ENCODE measurements at places on chromosomes 3 and 15.

DNA sequence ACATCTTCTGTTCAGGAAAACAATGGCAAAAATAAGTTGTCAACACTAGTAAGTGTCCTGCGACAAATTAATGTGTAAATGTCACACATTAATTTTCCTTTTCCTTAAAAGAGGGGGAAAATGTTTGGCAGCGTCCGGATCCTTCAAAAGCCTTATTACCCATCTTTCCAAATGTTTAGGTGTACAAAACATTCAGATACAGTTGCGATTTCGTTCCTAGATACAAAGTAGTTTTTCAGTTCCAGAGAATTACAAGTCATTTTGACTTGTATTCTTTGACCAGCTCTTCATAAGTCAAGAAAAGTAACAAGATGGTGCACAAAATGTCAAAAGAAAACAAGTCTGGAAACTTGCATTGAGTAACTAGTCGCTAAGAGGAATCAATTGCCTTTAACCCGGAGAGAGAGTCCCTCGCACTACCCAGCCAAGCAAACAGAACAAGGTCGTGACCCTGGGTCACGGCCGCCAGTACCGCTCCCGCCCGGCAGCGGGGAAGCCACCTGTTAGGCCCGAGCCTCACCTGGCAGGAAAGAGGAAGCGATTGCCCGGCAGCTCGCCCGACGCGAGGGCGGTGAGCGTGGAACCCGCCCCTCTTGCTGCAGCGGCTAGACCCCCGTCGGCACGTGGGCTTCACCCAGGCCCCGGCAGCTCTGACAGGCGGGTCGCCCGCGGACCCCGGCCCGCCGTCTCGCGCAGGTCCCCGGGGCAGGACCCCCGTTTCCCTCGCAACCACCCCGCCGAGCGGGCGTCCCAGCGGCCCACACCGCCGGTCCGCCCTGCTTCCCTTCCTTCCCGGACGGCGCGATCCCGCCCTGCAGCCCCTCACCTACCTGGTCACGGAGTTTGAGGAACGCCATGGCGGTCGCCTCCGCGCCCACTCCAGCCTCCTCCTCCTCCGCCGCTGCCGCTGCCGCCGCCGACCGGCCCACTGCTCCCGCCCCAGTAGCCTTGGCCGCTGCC is 61.0 kb upstream of the ANKRD28 start:
- no peak for DNase-seq

GRCh38 chr15:23690450-23690852 is 3.3 kb upstream of the NDN start:
- peak; percentile 6 for DNase-seq

- DNase-seq: no peak
Measured at GRCh38 chr3:149848238-149848637, 35.2 kb downstream of the RNF13 start.

- no peak for DNase-seq
Measured at GRCh38 chr3:67516496-67516895, 137.9 kb downstream of the SUCLG2 start.

DNA sequence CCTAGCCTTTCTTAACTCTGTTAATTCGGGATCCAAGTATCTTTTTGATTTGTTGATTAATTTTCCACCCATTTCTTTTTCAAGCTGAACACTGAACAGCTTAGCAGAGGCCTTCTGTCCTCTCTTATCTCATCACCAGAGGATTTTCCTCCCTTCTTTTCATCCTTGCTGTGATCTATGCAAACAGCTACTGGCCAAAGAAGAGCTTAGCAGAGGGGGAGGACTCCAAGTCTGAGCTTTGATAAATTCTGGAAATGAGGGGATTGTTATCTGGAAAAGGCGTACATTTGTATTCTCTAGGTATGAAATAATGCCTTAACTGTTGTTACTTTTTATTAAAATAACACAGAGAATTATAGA is 13.4 kb downstream of the DZIP3 start:
- no peak for DNase-seq

GRCh38 chr3:160746976-160747375 is 9.1 kb upstream of the PPM1L start:
- no peak for DNase-seq

DNA sequence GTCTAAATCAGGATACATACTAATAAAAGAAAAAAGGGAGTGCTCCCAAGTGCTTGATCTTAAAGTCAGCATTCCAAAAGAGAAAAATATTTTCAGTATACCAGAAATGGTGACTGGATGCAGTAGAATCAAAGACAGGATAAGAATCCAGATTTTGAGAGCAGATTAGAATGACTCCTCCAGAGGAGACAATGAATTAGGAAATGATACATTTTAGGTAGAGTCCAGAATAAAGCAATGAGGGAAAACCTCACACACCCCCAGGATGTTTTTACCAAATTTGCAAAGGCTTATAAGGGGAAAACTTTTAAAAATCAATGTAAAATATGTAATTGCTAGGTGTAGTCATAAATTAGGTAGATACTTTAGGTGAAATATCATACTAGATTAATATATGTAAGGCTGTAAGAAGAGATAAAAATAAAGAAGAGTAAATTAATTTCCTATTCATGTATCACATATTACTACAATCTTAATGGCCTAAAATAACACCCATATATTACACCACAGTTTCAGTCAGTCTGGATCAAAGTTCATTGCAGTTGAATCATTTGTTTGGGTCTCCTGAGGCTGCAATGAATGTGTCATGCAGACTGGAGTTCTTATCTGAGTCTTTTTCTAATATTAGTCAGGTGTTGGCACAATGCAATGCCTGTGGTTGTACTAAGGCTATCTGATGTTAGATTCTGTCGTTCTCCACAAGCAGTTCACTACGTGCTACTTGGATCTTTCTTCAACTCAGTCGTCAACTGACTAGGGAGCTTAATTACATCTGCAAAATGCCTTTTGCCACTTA is 547.8 kb upstream of the EPHA6 start:
- peak; percentile 4 for DNase-seq

- DNase-seq: no peak
Measured at GRCh38 chr3:169493521-169494141, 169.9 kb downstream of the MECOM start.

GRCh38 chr3:46962990-46963389 is 13.6 kb downstream of the CCDC12 start:
- DNase-seq: no peak

GRCh38 chr15:74109713-74110112 is 20.7 kb upstream of the ISLR2 start:
- no peak for DNase-seq

- no peak for DNase-seq
Measured at GRCh38 chr15:92595506-92596381, 59.8 kb downstream of the FAM174B start.

GRCh38 chr15:77874063-77874462 is 203.4 kb downstream of the TBC1D2B start:
- DNase-seq: no peak

GRCh38 chr3:4739289-4740236 is 239.7 kb upstream of the BHLHE40 start:
- DNase-seq: no peak

GRCh38 chr3:126194713-126195305 is 14.4 kb upstream of the ALDH1L1 start:
- no peak for DNase-seq

GRCh38 chr3:99402755-99403154 is 235.6 kb upstream of the COL8A1 start:
- no peak for DNase-seq

- no peak for DNase-seq
Measured at GRCh38 chr15:97874139-97874538, 86.4 kb upstream of the ARRDC4 start.

- no peak for DNase-seq
Measured at GRCh38 chr3:33758864-33759263, 39.6 kb upstream of the PDCD6IP start.

DNA sequence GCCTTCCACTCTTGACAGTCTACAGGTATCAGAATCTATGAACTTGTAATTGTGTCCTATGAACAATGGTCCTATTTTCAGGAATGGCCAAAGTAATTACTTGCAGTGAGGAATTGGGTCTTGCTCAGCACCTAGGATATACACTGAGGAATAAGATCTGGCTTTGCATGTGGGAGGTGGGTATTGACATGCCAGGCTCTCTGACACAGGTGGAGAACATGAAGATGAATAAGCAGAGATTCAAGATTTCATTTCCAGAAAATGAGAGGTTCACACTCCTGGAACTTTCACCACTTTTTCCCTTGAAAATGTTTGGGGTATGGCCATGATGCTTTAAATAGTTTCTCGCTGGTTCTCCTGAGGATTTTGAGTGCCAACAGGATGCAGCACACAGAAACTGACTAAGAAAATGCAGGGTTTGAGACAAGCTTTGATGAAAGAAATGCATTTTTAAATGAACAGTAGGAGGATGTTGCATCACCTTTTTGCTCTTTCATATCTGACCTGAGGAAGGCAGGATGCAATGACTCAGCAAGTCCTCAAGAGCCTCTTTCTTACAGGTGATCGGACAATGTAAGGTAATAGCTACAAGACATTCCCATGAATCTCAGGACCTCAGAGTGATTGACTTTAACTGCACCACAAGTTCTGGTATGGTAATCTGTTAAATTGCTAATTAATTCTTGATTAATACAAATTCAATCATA is 3.7 kb downstream of the HRG start:
- DNase-seq: no peak

- no peak for DNase-seq
Measured at GRCh38 chr15:100457201-100457600, 71.5 kb downstream of the CERS3 start.

- no peak for DNase-seq
Measured at GRCh38 chr15:88725305-88726210, 77.7 kb upstream of the ACAN start.

GRCh38 chr3:190499122-190499521 is 14.8 kb upstream of the IL1RAP start:
- DNase-seq: no peak

- no peak for DNase-seq
Measured at GRCh38 chr3:145055375-145056076, 1083.9 kb downstream of the DIPK2A start.

GRCh38 chr3:148903941-148904340 is 38.8 kb downstream of the CPA3 start:
- DNase-seq: peak; percentile 45

DNA sequence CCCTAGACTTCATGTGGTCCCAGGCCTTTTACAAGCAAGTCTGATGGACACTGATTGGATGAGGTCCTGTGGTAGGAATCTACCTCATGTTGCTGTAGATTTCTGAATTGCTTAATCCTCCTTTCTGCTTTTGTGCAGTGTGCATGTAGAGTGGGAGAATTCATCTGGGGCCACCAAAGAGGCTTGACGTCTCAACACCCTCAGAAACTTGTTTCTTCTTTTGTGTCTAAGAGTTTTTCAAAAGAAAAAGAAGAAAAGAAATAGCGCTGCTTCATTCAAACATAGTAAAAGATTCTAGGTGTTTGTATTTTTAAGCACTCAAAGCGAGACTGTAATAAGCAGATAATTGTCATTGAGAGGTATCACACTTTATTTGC is 46.2 kb downstream of the NR1D2 start:
- DNase-seq: no peak

- DNase-seq: no peak
Measured at GRCh38 chr3:177147790-177148189, 49.5 kb downstream of the TBL1XR1 start.

DNA sequence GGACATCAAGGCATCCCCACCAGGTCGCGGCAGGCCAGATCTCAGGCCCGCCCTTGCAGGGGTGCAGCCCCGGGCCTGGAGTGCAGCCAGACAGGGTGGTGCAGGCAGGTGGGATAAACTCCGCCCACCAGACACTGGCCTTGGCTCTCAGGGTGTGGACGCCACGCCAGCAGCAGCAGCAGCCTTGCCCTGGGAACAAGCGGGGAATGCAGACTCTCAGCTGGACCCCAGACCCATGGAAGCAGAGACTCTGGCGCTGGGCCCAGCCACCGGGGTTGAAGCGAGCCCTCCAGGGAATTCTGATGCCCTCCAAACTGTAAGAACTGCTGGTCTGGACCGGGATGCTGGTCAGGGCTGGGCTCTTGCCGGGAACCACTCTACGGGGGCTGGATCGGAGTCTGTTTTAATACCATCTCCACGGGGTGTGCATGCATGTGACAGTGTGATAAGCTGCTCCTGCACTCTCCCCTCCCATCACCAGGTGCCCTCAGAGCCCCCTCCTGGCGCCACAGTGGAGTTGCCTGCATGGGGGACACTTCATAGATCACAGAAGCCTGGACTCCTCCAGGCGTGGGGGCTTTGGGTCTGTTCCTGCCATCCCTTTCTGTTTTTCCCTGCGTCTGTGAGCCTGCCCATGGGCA is 142.7 kb downstream of the NSMCE3 start:
- DNase-seq: no peak

DNA sequence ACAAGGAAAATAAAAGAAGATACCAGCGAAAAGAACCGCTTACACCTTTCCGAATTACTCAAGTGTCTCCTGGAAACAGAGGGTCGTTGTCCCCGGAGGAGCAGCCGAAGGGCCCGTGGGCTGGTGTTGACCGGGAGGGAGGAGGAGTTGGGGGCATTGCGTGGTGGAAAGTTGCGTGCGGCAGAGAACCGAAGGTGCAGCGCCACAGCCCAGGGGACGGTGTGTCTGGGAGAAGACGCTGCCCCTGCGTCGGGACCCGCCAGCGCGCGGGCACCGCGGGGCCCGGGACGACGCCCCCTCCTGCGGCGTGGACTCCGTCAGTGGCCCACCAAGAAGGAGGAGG is 325 bp downstream of the ALCAM start:
- DNase-seq: no peak

Measured in fibroblast of skin of back (primary cell).